Stimulated activated CD4-positive, alpha-beta T cell treated with anti-CD3 and anti-CD28 coated beads, Interleukin-12 subunit alpha, Interleukin-12 subunit beta, amount 100 ng/mL, for 24 hours (primary cell): ENCODE measurements at places on chromosomes 1 and 21.

GRCh38 chr1:15188130-15188524, 34.6 kb downstream of the TMEM51 start:
- no peak for DNase-seq

GRCh38 chr1:203083463-203083921, 2.3 kb downstream of the MYOG start:
- DNase-seq, result no peak

GRCh38 chr1:230820568-230820967, 47.8 kb downstream of the C1orf198 start:
- DNase-seq, result no peak

- no peak for DNase-seq
Observed at GRCh38 chr21:45011911-45012661, 62.3 kb upstream of the ADARB1 start.

- DNase-seq, result no peak
Observed at GRCh38 chr1:33876970-33877650, 13.2 kb downstream of the HMGB4 start.

GRCh38 chr1:85991261-85991660, 165.3 kb downstream of the COL24A1 start:
- no peak for DNase-seq

DNA sequence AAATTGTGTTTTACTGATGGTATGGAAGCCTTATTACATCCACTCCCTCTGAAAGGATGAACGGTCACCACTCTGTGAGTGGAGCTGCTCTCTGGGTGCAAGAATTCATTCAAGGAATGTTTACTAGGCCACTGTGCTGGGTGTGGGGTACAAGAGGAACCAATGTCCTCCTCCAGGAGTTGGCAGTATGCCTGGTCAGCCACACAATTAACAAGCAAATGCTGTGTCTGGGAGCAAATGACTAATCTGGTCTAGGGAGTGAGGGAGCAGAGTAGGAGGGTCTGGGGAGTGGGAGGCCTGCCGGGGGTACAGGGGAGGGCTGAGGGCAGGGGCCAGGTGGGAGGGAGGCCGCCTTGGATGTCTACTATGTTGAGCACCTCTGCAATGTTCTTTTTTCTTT, 27.2 kb upstream of the TDRD10 start:
- DNase-seq, result no peak

DNA sequence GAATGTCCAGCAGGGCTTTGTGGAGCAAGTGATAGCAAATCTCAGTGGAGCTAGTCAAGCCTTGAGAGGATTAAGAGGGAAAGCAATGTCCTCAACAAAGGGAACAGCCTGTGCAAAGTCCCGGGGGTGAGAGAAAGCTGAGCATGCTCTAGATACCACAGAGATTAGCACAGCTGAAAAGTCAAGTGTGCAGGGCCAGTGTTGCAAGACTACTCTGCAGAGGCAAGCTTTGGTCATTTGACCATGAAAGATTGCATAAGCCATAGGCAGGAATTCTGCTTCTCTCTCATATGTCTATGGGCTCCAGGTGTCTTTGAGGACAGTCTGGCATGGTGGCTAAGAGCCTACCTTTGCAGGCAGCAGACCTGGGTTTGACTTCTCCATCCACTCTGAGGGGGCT, 181.0 kb upstream of the JUN start:
- no peak for DNase-seq

- DNase-seq, result no peak
Observed at GRCh38 chr1:201088395-201088794, 23.8 kb downstream of the CACNA1S start.

GRCh38 chr21:42527489-42528158, 14.0 kb downstream of the SLC37A1 start:
- DNase-seq, result peak; percentile 36

DNA sequence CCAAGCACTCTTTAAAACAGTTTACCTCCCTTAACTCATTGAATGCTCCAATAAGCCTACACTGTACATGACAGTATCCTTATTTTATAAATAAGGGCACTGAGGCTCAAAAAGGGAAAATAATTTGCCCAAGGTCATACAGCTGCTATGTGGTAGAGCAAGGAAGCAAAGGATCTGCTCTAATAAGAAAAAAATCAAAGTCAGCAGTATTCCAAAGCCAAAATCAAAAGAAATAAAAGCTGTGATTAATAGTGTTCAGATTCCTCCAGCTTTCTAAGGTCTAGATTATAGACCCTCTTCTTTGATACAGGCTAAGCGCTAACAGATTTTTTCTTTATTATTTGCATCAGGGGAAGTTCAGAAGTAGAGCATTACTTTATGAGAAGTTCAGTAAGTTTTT, 39.3 kb downstream of the IL12RB2 start:
- DNase-seq, result no peak

DNA sequence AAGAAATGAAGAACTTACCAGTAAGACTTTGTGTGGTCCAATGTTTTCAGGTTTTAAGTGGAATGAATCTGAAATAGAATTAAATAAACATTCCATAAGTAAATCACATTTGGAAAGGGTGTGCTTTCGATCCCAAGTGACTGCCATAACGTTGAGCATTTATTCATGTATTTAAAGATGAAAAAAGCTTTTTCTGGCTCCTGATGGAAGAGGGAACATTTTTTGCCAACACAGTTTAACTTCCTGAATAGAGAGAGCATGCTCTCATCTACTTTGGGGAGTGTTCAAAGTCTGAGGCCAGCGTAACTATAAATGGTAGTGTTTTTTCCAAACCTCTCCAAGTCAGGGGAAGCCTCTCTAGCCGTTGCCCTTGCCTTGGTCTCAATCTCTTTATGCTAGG, 55.8 kb downstream of the GNG12 start:
- DNase-seq, result no peak

DNA sequence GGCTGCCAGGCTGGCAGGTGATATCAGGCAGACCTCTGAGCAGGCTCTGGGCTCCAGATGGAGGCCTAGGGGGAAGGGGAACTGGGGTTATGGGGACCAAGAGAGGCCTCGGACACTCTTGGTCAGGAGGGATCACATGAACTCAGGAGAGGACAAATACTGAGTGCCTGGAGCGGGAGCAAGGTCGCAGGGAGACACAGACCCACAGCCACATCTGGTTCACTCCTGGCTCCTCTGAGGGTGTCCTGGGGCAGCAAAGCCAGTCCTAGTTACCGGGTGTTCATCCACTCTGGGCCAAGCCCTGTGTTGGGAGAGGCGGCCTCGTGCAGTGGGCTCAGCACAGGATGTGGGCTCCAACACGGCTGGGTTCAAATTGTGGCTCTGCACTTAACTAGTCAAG, 239.0 kb downstream of the PTPRU start:
- no peak for DNase-seq

- no peak for DNase-seq
Observed at GRCh38 chr1:47411436-47411835, 4.6 kb upstream of the FOXE3 start.

- no peak for DNase-seq
Observed at GRCh38 chr1:219544163-219544846, 68.6 kb downstream of the ZC3H11B start.

DNA sequence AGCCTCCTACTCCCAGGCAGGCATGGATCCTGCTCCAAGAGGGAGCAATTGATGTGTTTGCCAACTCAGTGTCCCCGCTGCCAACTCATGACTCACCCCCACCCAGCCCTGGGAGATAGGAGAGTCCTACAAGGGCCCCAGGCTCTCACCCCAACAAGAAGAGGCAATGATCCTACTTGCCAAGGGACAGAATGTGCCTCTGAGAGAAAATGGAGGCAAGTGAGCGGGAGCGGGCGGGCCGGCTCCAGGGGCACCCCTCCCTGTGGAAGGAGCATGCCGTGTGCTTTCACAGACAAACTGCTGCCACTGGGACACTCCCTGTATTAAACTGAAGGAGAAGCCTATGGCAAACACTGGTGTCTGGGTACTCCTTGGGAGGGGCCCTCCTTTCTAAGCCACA, 16.7 kb downstream of the PKP1 start:
- no peak for DNase-seq

- DNase-seq, result no peak
Observed at GRCh38 chr1:22839806-22840205, 129.2 kb downstream of the EPHB2 start.

DNA sequence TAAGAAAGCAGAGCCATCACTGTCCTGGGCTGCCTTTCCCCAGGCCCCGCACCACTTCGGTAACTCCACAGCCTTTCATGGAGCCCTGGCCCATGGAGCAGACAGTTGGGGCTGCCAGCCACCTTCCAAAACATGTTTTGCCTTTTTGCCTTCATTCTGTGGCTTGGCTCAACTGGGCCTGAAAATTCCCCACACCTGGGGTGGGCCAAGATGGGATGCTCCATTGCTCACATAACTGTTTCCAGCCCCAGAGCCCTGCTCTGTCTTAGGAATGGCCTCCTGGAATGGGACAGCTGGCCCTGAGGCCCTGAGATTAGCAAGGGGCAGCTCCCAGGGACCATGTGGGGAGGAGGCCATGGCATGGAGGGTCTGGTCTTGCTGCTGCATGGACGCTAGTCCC, 10.9 kb upstream of the PRELP start:
- no peak for DNase-seq

DNA sequence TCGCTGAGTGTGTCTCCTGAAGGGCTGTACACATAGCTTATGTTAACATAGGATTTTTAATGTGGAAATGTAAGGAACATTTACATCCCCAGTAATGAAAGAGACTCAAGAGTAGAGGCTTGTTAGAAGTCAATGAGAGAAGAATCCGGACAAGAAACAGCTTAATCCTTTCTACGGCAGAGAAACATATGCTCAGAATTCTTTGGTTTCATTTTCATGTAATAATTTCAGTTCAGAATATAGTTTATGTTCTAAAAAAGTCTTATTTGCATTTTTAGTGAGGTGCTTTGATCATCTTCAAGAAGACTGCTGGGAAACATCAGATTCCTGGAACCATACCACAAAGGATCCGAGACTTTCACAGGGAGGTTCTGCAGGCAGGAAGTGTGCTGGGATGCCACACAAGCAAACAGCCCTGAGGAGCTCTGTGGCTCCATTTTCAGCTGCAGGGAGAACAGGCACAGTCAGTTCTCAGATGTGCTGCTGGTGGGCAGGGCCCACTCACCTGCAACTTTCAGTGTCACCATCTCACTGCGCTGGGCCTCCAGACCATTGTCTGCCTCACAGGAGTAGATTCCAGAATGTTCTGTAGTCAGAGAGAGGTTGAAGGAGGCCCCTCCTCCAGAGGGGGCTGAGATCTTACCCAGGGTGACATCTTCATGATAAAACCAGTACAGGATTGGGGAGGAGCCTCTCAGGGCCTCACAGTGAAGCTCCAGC, 28.4 kb downstream of the FCRL5 start:
- DNase-seq, result no peak

DNA sequence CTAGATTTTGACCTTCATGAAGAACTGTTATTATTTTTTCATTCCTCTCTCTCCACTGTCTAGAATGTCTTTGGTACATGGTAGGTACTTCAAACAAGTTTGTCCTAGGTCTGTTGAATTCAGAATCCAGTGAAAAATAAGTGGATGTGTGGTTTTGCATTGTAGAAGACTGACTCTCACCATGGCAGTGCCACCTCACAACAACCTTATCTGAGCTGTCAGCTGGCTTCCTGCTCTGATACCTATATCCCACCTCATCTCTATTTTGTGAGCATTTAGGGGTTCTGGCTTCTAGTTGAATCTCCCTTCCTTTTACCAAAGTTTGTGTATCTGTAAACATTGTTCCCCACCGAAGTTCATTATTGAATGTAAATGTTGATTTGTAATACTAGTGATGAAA, 9.1 kb downstream of the SWT1 start:
- no peak for DNase-seq

DNA sequence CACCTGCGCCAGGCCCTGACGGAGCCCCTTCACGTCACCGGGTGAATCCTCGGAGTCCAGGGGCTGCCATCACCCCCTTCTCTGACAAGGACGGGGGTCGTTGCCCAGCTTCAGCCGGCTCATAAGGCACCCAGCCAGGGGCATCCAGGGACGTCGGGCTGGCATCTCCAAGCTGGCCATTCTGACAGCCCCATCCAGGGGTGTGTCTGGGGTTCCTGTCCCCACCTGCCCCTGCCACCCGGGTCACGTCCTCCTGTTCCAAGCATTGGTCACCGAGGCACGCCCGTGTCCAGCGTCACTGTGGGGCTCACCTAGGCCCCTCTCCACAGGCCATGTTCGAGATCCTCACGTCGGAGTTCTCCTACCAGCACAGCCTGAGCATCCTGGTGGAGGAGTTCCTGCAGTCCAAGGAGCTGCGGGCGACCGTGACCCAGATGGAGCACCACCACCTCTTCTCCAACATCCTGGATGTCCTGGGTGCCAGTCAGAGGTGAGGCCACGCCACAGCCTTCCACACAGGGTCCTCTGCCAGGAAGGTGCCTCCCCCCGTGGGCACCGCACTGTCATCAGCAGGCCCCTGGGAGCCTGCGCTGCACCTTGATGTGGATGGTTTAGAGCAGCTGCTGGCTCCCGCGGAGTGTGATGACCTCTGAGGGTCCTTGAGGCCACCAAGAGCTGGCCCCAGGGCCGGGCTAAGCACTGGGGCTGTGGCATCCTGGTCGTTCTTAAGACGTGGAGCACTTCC, 14.8 kb downstream of the ARHGEF16 start:
- no peak for DNase-seq

- DNase-seq, result no peak
Observed at GRCh38 chr1:162736633-162737067, 53.9 kb upstream of the HSD17B7 start.

DNA sequence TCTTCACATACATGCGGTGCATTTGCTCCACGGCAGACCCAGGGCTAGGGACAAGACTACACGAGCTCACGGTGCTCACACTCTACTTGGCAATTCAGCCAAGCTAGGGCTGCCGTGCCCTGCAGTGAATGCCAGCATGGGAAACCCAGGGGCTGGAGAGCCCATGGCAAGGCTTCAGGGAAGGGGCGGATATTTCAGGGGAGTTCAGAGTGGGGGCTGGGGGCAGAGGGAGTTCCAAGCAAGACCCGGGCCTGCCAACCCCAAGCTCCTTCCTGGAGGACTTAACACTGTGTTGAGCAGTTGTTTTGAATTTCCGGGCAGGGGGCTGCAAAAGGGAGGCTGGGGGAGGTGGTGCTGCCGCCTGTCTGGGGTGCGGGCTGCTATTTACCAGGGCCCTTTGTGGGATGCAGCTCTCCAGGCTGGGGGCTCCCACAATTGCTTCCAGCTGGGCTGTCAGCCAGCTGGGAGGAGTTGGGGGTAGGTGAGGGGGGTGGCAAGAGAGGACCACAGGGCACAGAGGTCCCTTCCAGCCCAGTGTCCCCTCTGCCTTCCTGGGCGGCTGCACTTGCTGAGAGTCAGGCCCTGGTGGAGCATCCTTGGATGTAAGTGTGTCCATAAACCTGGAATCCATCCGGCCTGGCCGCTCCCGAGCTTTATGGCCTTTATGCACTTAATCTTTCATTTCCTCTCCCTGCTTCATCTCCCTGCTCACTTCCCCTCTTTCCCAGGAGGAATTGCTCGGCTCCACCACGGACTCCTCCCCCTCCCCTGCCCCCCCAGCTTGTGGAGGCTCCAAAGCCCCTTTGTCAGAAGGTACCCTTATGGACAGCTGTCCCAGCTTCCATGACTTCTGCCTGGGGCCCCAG, 55.8 kb upstream of the SSBP3 start:
- DNase-seq, result no peak

DNA sequence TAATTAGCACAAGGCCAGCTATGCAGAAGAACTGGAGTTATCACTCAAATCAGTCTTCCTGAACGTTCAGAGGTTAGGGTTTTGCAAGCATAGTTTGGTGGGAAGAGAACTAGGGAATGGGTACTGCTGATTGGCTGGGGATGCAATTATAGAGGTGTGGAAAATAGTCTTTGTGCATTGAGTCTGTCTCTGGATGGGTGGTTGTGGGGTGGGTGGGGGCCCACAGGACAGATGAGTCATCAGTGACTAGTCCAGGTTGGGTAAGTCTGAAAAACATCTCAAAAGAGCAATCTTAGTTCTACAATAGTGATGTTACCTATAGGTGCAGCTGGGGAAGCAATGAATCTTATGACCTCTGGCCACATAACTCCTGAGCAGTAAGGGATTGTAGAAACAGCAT, 89.7 kb upstream of the HMCN1 start:
- DNase-seq, result no peak
